ENCODE measurements at places on chromosomes 1 and 21.

DNA sequence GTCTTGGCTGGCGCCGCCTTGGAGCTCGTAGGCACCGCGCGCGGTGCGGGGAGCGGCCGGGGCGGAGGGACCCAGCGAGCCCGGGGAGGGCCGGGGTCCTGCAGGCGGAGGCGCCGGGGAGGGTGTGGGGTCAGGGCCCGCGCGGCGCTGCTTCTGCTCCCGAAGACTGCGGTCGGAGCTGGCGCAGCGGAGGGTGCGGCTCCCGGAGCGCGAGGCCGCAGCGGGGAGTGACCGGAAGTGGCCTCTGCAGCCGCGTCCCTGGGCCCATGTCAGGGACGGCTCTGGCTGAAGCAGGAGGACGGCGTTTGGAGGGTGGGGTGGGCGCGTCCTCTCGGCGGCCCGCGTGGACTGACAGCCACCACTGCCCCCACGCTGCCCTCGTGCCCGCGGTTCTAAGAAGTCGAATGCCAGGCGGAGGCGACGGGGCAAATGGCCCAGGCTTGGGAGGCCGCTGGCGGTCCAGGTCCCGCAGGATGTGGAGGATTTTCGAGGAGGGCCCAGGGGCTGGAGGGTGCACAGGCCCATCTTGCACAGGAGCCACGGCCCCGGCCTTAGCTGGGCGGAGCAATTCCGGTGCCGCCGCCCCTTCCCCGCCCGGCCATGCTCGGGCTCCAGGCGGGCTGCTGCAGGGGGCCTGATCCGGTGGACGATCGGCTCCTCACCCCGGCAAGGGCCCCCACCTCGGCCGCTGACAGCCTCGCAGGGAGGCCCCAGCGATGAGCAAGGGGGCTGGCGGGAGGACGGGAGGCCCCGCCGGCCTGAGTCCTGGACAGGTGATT is 7.7 kb upstream of the ZNF669 start:
- peak; percentile 36 for DNase-seq

- DNase-seq, result no peak
These were observed 178.7 kb downstream of the MRPL39 start for GRCh38 chr21:25428537-25428936.

GRCh38 chr1:116581323-116581885 is 10.6 kb upstream of the CD58 start:
- DNase-seq, result no peak

DNA sequence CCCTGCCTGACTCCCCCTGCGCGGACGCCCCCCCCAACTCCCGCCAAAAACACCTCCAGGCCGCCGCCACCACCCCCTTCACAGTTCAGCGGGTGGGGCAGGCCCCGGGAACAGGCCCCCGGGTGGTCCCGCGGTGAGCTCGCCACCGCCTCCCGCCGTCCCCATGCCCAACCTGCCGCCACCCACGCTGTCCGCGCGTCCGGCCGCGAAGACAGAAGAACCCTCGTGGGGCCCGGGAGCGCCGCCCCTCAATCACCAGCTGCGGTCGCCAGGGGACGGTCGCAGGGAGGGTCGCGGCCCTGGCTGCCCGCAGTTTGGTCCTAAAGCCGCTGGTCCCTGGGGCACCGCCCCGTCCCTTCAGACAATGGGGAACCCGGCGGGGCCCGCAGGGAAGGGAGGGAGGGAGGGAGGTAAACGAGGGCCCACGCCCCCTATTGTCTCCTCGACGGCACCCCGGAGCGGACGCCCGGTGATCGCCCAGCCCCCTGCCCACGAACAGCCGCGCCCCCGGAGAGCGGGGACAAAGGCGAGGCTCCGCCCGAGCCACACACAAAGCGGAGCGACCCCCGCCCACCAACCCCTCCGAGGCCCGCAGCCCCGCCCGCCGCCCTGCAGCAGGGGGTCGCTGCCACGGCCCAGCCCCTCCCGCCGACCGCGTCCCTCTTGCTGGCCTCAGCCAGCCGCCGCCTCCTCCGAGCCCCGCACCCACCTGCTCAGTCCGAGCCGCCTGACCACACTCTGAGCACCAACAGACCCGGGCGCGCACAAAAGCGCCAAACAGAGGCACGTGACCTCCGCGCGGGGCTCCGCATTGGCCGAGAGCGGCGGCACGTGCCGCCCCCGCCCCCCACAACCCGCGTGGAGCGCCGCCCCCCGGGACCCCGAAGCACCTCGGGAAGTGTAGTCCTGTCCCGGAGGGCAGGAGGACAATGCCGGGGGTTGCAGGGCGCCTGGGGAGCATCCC is at the start of gene STMN1:
TSS of gene STMN1 (minus strand) at position 740 of the 964 bp plus-strand sequence. CDS start 1,743 bp downstream, outside the sequence.
- peak; percentile 75 for DNase-seq

- DNase-seq, result peak; percentile 39
These were observed 491.6 kb upstream of the C1orf87 start for GRCh38 chr1:60564916-60565750.

GRCh38 chr1:213561870-213562269 is 425.9 kb upstream of the PROX1 start:
- DNase-seq, result no peak

DNA sequence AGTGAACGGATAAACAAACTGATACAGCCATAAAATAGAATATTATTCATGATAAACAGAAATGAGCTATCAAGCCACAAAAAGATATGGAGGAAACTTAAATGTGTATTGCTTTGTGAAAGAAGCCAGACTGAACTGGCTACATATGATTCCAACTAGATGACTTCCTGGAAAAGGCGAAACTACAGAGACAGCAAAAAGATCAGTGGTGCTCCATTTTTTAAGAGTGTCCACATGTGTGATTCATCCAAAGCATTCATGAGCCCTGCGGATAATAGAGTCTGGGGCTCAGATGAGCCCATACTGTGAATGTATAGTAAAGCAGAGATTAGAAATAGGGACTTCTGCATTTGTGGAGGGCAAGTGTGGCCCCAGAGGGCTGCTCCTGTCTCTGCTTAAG is 7.8 kb upstream of the TMEM222 start:
- no peak for DNase-seq

DNA sequence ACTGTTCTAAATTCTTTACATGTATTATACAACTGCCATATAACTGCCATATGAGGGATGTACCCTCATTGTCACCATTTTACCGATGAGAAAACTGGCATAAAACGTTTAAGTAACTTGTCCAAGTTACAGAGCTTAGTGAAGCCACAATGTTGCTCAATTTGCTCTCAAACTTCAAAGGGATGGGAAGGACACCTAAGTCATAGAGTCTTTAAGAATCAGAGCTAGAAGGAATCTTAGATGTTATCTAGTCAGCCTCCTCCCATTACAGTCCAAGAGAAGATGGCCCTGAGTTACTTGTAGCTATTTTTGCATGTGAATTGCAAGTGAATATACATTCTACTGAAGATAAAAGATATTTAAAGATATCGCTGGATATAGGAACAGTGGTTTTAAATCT is 31.7 kb downstream of the SELL start:
- DNase-seq, result no peak

GRCh38 chr1:78032996-78033796 is 12.6 kb upstream of the GIPC2 start:
- DNase-seq, result no peak

DNA sequence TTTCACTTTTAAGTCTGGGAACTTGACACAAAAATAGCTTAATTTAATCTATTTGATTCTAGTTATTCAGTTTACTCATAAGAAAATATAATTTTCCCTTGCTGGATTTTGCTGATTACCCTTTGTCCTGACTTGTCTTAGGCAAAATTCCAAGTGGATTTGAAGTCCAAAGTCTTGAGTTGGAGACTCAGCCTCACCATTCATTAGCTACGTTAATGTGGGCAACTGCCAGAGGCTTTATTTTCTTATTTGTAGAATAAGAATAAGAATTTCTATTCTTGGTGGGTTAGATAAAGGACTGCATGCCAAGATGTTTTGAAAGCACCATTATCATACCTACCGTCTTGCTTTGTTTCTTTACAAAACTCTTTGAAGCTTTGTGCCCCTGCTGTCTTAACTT is 22.8 kb upstream of the PAPPA2 start:
- no peak for DNase-seq

GRCh38 chr21:38388203-38388602 is 110.1 kb downstream of the ERG start:
- peak; percentile 30 for DNase-seq

Measured in astrocyte (in vitro differentiated cells and primary cell).